ENCODE measurements at places on chromosomes 1 and 21. TPM values are rescaled to one million over a fixed set of nuclear protein-coding genes. Genes with fewer than 3 reads are reported as not detected.

GRCh38 chr21:14982336-14982735 lies 82.5 kb downstream of the NRIP1 start:
- DNase-seq: no peak

- peak; percentile 77 for DNase-seq
Measured at GRCh38 chr1:112358798-112359408, 37.1 kb upstream of the CTTNBP2NL start.

- DNase-seq: no peak
Measured at GRCh38 chr1:163046071-163046470, 23.1 kb upstream of the RGS4 start.

DNA sequence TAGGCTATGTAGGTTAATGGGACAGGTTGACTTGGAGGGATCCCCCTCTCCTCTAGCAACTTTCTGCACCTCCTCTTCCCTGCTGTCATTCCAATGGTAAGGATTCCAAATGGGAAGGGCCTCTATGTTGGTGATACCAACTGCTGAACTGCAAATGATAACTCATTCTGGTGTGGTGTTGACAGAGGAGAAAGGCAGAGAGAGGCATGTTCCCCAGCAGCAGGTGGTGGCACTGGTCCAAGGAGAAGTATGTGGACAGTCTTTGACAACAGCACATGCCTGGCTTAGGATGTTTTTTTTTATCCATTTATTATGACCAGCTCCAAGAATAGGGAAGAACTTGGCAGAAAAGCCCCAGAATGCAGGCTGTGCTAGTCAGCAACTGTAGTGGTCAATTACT lies 19.6 kb upstream of the SPAG17 start:
- DNase-seq: no peak

DNA sequence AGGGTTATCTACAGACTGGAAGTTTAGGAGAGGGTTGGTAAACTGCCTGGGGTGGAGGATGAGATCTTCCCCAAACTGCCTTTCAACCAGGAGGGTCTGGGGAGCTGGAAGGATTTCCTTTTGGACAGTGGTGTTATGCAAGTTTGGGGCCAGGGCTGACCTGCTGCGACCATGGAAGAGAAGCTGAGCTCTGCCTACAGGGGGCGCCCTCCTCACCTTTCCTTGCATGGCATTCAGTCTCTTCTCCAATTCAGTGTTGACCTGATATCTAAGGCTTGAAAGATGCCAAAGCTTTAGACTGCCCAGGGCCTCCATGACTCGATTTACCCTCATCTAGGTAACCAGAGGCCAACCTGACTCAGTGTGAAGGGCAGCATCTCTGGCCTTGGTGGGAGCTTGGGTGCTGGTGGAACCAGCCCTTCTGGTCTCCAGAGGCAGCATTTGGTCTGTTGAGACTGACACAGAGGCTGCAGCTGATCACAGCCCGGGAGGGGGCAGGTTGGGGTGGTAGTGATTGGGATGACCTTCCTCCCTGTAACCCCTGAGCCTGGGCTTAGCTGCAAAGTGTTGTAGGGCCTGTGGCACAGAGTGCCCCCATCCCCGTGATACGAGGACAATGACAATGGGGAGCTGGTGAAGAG lies 170.0 kb downstream of the GRIK3 start:
- DNase-seq: peak; percentile 28

GRCh38 chr1:219276049-219276738 lies 102.5 kb downstream of the LYPLAL1 start:
- no peak for DNase-seq

DNA sequence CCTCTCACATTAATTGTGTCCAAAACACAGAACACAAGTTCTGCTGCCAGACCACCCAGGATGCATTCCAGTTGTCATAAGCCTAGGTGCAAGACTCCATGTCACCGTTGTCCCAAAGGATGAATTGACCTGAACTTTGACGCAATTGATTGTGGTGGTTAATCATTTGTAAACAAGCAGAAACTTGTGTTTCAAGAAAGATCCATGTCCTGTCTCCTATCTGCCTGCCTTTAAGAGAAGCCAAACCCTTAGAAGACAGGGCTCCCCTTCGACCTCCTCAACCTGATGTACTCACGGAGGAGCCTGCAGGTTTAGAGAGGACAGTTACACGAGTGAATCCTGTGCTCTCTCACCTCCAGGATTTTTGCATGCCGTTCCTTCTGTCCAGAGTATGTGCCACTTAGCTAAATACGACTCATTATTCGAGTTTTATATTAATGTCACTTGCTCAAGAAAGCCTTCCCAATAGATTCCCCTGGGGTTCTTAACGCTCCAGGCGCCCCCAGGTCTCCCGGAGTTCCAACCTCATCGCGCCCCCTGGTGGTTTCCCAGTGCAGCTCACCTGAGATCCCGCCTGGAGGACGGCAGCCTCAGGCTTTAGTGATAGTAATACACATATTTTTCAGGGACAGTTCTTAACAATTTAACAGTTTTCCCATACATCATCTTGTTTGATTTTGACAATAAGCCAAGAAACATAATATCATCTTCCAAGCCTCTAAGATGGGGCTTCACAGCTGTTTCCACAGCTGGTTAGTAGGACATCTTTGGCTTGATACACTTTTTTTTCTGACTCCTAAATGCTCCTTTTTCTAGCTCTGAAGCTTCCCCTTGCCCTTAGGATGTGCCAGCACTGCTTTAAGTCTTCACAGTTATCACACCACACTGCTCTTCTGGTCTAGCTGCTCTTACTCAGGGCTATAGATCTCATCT lies 2.4 kb upstream of the C8B start:
- DNase-seq: peak; percentile 51

- DNase-seq: no peak
Measured at GRCh38 chr1:212656730-212657129, 42.9 kb downstream of the BATF3 start.

Gene PDE4B
- 26.9 TPM for total RNA-seq

Gene RGS8
- not detected for total RNA-seq

GRCh38 chr1:187837787-187838186 lies 1009.0 kb downstream of the PLA2G4A start:
- DNase-seq: no peak

DNA sequence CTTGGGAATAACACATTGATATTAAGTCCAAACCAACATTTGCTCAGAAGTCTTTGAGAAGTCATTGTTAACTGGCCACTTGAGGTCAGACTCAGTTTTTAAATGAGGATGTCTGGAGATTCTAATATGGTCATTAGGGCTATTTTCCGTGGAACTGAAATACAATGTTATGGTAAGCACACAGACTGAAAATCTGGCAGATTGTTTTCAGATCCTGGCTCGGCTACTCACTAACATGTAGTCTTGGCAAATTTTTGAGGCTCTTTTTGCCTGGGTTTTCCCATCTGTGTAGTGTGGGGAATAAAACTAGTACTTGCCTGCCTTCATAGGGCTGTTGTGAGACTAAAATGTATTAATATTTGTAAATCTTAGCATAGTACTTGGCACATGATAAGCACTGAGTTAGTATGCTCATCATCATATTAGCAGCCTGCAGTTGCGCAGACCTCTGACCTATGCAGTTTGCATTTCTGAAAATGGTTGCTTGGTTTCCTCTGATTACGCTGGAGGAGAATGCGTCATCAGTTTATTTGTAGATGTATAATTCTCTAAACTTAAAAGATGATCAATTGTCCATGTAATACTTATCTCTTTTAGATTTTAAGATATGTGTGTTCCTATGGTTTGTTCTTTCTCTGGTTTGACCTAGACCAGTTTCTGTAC lies 100.8 kb downstream of the C1orf21 start:
- DNase-seq: no peak

DNA sequence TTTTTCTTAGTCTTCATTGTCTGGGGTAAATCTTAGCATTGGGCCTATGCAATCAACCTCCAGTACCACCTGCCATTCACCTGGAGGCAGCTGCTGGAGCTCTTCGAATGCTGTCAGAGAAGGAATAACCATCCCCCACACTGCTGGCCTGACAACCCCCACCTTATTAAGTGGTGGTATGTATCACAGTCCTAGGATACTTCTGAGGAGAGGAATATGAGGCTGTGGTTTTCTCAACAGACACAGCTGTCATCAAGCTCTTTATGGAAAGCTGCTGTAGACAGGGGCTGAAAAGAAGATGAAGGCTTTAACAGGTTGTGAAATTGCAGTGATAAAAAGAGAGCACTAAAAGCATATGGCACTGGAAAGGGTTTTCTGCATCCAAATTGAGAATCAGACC lies 61.7 kb downstream of the TSEN15 start:
- no peak for DNase-seq

Gene PLA2G5
- total RNA-seq: 7.4 TPM

Gene ZMYND12
- total RNA-seq: 2.8 TPM

Gene MIGA1
- 16.5 TPM for total RNA-seq

GRCh38 chr1:155176544-155177071 lies 3.0 kb downstream of the TRIM46 start:
- DNase-seq: peak; percentile 88

GRCh38 chr1:225695578-225696337 lies 42.8 kb upstream of the ENAH start:
- DNase-seq: no peak

GRCh38 chr1:159921251-159921650 lies 4.1 kb downstream of the TAGLN2 start:
- DNase-seq: no peak

- no peak for DNase-seq
Measured at GRCh38 chr21:41858466-41859296, 20.5 kb downstream of the PRDM15 start.

- DNase-seq: no peak
Measured at GRCh38 chr1:77039739-77040138, 172.5 kb downstream of the ST6GALNAC5 start.

- no peak for DNase-seq
Measured at GRCh38 chr1:94144836-94145235, 23.9 kb upstream of the ABCA4 start.

Gene DUSP23
- total RNA-seq: 55.5 TPM

GRCh38 chr1:156443286-156443685 lies 57.3 kb downstream of the MEF2D start:
- no peak for DNase-seq

DNA sequence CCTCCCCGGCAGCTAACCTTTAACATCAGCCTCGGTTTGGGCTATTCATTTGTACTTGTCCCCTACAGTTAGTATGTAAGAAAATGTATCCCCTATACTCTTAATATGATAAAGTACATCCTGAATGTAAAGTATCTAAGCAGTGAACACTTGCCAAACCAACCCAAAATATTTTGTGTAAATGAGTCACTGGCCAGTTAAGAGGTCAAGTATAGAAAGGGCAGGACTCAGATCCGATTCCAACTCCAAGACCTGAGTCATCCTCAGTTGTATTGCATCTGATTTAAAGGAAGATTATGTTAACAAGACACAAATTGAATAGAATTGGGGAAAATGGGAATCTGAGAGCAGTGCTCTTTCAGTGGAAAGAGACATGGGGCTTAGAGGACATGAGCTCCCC lies 84.4 kb downstream of the CD58 start:
- no peak for DNase-seq

DNA sequence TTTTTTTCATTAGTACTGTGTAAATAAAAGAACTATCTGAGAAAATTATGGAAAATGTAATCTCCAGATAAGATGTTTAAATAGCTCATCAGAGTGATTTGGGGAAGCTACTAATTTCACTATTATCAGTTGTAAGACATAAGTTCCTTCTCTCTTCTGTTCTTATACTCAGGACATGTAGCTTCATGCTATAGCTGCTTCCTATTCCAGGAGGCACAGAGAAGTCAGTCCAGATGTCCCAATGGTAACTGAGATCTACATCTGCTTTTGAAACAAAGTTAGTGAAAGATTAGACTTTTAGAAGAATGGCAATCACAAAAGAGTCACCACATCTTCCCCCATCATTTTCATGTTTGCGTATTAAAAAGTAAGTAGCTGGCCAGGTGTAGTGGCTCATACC lies 5.6 kb downstream of the MAP3K21 start:
- no peak for DNase-seq

Gene MYOCOS
- total RNA-seq: 0.18 TPM

- no peak for DNase-seq
Measured at GRCh38 chr1:163709636-163710035, 387.9 kb downstream of the NUF2 start.

Gene ZNF695
- total RNA-seq: not detected

Gene UCHL5
- 26.0 TPM for total RNA-seq

Gene BTBD19
- total RNA-seq: 8.7 TPM

Gene CRABP2
- 2.1 TPM for total RNA-seq

DNA sequence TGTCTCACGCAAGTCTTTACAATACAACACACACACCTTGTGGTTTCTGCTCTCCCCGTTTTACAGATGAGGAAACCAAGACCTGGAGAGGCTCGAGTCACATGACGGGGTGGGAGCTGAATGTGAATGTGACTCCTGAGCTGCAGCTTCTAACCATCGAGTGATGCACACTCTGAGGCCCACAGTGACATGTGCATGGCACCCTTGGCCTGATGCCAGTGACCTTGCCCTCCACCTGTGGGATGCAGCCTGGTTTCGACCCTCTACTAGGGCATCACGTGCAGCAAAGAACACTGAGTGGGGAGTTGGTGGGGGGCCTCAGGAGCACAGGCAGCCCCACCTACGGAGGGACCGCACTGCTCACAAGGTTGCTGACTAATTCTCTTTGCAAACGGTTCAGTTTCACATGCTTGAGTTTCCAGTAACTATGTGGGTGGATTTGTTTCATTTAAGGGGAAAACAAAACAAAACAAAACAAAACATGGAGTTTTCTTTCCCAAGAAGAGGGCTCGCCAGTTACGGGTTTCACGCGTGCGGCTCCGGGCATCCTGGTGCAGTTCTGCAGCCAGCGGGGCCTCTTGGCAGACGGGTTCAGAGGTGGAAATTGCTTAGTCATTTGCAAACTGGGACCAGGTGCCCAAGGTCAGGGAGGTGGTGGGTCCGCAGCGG lies 22.9 kb downstream of the SPSB1 start:
- DNase-seq: no peak

GRCh38 chr21:17139696-17140095 lies 373.1 kb upstream of the CXADR start:
- DNase-seq: no peak

Gene GPR137B
- 38.3 TPM for total RNA-seq

DNA sequence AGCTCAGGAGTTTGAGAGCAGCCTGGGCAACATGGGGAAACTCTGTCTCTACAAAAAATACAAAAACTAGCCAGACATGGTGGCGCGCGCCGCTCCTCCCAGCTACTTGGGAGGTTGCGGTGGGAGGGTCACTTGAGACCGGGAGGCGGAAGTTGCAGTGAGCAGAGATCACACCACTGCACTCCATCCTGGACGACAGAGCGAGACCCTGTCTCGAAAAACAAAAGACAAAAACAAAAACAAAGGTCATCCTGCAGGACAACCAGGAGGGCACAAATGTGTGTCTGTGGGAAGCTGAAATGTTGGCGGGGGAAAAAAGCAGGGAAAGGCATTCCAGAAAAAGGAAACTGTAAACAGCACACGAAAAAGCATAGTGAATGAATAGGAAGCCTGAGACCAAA lies 104.1 kb upstream of the HNRNPU start:
- no peak for DNase-seq
